ENCODE measurements at places on chromosomes 6 and 20. TPM values are rescaled to one million over a fixed set of nuclear protein-coding genes. Genes with fewer than 3 reads are reported as not detected.
A peak's percentile ranks its signal among the peaks of the same experiment; 100 is the strongest.

- no peak for DNase-seq
Observed at GRCh38 chr6:38610050-38610625, 29.6 kb downstream of the BTBD9 start.

GRCh38 chr6:44257025-44257752 is at the start of gene SLC35B2:
Gene SLC35B2 (minus strand): TSS chr6:44257528. CDS start chr6:44257410, 118 bp downstream.
- DNase-seq = peak; percentile 69

DNA sequence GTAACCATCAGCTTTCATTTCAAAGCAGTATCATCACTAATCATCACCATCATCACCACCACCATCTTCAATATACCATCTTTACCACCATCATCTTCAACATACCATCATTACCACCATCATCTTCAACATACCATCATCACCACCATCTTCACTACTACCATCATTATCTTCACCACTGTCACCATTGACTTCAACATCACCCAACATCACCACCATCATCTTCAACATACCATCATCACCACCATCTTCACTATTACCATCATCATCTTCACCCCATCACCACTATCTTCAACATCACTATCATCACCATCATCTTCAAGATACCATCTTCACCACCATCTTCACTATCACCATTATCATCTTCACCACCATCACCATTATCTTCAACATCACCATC is 40.5 kb upstream of the FRMD1 start:
- no peak for DNase-seq

GRCh38 chr20:10454151-10454750 is 19.1 kb downstream of the SLX4IP start:
- DNase-seq = no peak

- DNase-seq = no peak
Observed at GRCh38 chr20:18750735-18751134, 62.8 kb upstream of the SCP2D1 start.

DNA sequence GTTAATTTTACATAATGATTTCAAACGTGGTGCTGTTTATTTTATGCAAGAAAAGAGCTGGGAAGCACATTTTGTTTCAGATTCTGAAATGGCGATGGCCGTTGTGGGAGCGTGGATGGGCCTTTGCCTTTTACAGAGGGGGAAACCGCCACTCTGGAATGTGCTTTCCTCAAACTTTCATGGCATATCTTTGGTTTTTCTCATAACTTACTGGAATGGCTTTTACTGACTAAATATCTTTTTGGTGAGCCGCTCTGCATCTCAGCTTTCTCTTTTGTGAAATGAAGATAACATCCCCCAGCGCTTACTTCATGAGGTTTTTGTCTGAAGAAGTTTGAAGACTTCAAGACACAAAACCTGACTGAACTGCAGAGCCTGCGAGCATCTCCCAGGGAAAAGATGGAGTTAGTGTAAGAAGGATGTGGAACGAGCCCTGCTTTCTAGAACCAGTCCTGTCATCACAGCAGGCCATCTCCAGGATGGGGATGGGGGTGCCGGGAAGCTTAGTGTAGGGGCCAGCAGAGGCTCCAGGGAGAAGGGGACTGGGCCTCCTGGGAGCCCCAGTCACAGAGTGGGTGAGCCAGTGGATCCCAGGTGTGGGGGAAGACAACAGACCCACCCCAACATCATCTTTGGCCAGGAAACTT is 61.8 kb upstream of the TIAM2 start:
- no peak for DNase-seq

DNA sequence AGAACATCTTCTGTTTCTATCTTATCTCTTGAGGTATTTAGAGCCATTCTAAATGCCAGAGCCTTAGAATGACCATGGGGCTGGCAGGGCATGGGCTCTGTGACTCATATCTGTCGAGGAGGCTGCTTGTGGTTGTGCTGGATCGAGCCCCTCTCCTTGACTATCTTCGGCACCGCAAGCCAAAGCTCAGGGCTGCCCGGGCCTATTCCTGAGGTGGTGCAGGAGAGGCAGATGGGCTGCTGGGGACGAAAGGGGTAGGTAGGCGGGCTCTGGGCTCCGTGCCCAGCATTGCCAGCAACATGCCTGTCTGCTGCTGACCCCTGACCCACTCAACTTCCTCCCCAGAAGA is 89.9 kb downstream of the NOL4L start:
- no peak for DNase-seq

DNA sequence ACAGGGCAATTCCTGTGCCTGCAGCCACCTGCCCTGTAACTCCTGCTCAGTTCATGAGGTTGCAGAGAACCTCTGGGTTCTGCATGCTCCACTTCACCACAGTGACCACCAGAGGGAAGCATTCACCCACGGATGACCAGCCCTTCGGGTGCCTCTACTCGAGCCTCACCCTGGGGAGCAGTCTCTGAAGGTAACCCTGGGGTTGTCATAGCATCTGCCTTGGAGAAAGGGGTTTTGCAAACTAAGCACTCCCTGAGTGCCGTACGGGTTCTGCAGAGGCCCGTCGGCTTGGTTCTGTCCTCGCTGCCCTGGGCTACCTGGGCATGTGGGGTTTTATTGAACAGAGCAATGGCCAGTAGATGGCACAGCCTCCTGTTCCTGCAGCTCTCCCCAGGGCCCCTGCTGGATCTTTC is 10.2 kb upstream of the CST5 start:
- DNase-seq = peak; percentile 70

DNA sequence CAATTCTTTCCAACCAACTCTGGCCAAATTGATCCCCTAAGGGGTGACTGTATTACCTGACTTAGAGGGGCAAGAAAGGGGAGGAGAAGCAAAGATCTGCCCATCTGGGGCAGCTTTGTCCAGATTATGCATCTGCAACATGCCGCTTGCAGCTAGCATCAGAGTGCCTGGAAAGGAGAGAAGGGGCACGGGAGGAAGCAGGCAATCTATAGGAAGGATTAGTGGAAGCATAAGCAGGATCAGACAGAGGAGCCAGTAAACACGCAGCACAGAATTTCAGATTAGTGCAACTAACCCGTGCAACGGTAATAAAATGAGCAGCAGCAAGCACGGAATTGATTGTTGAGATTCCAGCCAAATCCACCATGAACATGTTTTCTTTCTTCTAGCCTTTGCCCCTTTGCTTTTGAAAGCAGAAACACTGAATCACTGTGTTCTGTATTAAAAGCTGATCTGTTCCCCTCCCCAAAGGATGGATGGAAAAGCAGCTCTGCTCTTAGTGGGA is 643.6 kb upstream of the CHD6 start:
- no peak for DNase-seq

GRCh38 chr6:13044390-13044789 is 283.9 kb downstream of the TBC1D7 start:
- DNase-seq = no peak

DNA sequence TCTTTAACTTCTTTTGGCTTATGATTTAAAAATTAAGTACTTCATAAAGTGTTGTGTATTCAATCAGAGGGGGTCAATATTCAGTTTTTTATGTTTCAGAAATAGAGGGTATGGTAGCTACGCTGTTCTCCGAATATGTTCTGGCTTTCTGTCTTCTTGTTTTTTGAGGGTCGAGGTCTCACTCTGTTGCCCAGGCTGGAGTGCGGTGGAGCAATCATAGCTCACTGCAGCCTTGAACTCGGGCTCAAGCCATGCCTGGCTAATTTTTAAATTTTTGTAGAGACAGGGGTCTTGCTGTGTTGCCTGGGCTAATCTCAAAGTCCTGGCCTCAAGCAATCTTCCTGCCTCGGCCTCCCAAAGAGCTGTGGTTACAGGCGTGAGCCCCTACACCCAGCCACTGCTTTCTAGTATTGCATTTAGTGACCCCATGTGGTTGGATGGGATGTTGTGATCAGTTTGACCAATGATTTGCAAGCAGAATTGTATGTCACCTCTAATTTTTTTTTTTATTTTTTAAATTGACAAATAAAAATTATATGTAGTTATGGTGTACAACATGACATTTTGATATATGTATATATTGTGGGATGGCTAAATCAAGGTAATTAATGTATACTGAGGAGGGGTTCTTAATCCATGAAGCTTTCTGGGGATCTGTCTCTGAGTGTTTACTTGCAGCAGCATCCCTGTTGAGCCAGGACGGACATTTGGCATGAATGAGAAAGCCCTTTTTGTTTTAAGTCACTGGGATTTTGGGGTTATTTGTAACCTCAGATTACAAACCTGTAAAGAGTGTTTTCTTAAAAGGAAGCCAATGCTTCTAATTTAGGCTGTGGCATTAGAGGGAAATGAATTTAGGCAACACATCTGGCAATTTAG is 38.5 kb upstream of the DEK start:
- no peak for DNase-seq

GRCh38 chr6:111530667-111531066 is 47.6 kb upstream of the REV3L start:
- DNase-seq = no peak

DNA sequence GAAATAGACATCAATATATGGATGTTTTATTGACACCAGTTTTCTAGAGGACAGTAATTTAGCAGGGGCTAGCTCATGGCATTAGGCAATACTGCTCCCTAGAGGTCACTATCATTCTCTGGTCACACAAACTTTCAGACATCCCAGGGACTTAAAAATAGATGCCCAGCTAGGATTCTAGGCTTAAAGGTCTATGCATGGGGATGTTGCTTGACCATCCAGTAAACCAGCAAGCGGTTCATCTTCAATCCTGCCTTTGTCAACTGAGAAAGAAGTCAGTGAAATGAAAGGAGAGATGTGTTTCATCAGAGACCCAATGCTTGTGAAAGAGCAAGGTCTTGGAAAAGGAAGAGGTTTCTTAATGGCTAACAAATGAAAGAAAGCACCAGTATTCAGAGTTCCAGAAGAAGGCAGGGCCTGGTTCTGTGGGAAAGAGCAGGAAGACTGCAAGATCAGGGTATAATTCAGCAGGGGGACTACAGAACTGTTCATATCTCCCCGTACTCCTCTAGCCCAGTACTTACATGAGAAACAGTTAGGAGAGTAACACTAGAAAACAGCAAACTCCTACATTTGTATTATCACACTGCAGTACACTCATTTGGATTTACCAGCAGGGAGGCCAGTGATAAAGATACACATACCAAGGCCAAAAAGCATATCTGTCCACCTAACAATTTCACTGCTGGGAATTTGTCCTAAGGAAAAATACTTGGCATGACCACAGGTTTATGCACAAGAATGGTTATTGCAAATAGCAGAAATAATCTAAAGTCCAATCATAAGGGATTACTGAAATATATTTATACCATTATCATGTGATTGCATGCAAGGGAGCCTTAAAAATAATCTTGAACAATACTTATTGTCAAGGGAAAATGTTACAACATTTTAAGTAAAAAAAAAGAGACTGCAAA is 151.4 kb upstream of the LAMA2 start:
- DNase-seq = peak; percentile 33

- no peak for DNase-seq
Observed at GRCh38 chr6:135496800-135497411, 634 bp downstream of the AHI1 start.

DNA sequence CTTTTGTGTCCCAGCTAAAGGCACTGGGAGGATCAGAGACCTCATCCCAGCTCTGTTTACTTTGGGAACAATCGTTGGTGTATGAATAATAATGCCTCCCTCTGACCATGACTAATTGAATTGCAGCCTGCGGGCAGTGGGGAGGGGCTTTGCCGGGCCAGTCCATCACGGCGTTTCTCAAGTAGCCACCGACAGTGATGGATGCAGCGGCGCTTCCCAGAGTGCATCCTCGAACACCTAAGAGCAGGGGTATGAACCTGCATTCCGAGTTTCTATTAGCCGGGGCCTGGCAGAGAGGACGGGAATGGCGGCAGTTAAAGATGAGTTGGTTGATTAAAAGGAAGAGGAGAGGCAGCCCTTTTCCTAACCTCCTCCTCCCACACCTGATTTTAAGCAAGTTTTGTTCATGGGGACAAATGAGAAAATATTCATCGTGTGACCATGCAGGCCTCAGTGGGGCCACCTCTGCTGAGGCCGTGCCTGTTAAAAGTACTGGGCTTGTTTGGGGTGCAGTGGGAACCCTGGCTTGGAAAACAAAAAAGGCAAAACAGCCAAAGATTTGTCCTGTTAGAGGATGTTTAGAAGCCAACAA is 154.1 kb downstream of the FOXA2 start:
- DNase-seq = no peak

DNA sequence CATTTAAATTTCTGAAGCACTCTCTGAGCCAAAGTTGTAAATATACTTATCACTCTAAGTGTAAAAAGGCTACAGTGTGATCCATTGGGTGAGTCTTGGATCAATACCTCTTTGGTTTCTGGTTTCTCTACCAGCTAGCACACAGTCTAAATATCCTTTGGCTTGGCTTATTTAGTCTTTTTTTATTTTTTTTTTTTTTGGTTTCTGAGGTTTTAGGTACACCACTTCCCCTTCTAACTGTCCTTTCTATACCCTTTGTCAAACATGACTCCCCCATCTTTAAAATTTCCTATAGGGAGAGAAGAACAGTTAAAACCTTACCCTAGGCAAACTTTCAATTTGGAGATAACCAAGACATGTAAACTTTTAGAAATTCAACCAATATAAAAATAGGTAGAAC is 379.0 kb downstream of the PHF3 start:
- no peak for DNase-seq

ZBTB9 gene
- 18.7 TPM for total RNA-seq

KIF13A gene
- total RNA-seq = 139 TPM

PDE10A gene
- 11.5 TPM for total RNA-seq

RAB44 gene
- total RNA-seq = not detected

COL9A1 gene
- total RNA-seq = 0.77 TPM

DTD1 gene
- 31.0 TPM for total RNA-seq

POPDC3 gene
- 5.2 TPM for total RNA-seq

VWA7 gene
- total RNA-seq = 0.74 TPM

VGLL2 gene
- total RNA-seq = 0.77 TPM

COL19A1 gene
- 0.33 TPM for total RNA-seq

GPX5 gene
- total RNA-seq = not detected
